ENCODE measurements at places on chromosomes 5 and 9. TPM values are rescaled to one million over a fixed set of nuclear protein-coding genes. Genes with fewer than 3 reads are reported as not detected.

Gene MEIKIN
- not detected for total RNA-seq

Gene GRIA1
- not detected for total RNA-seq

Gene PDCD1LG2
- not detected for total RNA-seq

Gene EPB41L4B
- total RNA-seq, result 7.8 TPM

- DNase-seq, result no peak
Measured at GRCh38 chr9:121824651-121825030, 173.2 kb downstream of the DAB2IP start.

- no peak for DNase-seq
Measured at GRCh38 chr9:34565856-34566255, 23.7 kb downstream of the CNTFR start.

- DNase-seq, result no peak
Measured at GRCh38 chr5:473551-474192, 30.7 kb downstream of the EXOC3 start.

DNA sequence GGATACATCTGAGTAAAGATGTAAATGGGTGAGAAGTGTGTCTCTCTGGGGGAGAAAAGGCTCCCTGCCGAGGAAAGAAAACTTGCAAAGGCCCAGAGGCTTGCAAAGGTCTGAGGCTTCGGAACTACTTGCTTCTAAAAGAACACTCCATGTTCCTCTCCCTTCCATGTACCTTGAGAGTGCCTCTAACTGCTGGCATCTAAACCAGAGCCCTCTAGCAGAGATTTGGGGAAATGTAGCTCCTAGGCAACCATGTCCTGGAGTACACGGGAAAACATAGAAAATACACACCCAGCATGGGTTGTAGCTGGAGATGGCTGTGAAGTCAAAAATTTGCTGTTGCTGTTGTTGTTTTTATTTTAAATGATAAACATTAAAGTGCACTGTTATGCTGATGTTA is 151.6 kb downstream of the SYK start:
- DNase-seq, result no peak

DNA sequence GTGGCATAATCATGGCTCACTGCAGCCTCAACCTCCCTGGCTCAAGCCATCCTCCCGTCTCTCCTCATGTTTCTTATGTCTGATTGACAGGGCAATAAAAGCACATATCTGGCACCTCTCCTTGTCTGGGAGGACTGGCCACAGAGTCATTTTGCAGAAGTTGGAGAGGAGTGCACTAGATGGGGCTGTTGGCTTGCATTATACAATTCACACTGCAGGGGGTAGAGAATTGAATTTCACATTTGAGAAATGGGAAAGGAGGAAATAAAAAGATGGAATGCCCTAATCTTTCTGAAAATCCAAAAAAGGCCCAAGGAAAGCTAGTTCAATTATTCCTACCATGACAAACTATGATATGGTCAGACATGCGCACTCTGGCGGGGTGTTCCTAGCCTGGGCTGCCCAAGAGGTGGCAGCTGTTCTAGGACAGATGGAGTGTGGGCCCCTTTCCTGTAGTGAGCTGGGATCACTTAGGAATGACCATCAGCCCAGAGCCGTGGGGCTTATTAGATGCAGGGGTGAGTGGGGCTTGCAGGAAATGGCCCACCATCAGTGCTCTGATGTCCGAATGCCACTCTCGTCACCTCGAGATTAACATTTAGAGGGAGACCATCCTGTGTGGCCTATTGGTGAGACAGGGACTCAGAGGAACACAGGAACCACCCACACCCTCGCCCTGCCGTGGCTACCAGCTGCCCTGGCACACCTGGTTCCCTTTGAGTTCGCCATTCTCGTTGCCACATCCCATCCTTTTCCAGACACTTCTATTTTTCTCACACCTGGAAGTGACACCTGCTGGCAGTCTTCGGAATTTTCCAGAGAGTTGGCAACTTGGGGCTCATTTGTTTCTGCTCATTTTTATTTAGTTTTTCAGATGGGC is 21.8 kb upstream of the ANKRD18A start:
- DNase-seq, result no peak

- no peak for DNase-seq
Measured at GRCh38 chr5:14861123-14861765, 10.3 kb downstream of the ANKH start.

GRCh38 chr5:43804041-43804440 is 201.1 kb downstream of the NNT start:
- DNase-seq, result no peak
